ENCODE measurements at places on chromosomes 5 and 9.

DNA sequence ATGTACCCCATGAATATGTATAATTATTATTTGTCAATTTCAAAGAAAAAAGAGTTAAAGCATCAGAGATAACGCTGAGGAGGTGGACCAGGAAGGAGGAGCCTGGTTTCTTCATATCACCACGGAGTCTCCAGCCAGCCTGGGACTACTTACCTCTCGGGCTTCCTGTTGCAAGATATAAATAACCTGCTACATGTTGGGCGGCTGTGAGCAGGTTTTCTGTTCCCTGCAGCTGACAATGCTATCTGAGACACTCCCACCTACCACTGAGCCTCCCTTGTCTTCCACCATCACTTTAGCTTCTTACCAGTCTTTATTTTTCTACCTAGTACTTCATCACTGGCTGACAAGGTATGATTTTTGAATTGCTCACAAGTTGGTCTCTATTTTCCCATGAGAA is 102.7 kb upstream of the CPEB4 start:
- DNase-seq, result no peak

- DNase-seq, result peak; percentile 23
Measured at GRCh38 chr9:97850746-97851445, 2.1 kb upstream of the FOXE1 start.

DNA sequence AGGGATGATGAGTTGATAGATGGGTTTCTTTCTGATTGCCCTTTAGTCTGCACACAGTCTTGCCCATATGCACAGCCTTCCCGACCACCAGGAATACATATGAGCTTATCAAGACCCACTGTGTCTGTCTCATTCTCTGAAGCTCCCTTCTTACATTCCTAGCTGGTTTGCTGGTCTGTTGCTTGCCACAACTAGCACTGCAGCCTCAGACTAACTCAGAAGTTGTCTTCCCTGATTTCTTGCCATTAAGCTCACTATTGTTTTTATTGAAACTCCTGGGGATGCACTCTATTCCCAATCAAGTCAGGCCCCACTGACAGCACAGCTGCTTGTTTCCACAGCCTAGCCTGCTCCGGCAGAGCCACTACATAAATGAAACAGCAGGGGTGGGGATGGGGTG is 97.5 kb downstream of the SAXO1 start:
- DNase-seq, result no peak

- peak; percentile 13 for DNase-seq
Measured at GRCh38 chr9:132404228-132404881, 2.3 kb downstream of the TTF1 start.

DNA sequence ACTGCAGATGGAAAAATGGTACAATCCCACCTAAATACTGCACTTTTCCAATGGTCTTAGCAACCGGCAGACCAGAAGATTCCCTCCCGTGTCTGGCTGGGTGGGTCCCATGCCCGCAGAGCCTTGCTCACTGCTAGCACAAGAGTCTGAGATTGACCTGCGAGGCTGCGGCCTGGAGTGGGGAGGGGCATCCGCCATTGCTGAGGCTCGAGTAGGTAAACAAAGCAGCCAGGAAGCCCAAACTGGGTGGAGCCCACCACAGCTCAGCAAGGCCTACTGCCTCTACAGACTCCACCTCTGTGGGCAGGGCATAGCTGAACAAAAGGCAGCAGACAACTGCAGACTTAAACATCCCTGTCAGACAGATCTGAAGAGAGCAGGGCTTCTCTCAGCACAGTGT is 221.6 kb upstream of the CTNND2 start:
- DNase-seq, result no peak
